CD4-positive, alpha-beta T cell treated with Interleukin-4 for 1 hour (primary cell): ENCODE measurements at places on chromosomes 12 and 14.

DNA sequence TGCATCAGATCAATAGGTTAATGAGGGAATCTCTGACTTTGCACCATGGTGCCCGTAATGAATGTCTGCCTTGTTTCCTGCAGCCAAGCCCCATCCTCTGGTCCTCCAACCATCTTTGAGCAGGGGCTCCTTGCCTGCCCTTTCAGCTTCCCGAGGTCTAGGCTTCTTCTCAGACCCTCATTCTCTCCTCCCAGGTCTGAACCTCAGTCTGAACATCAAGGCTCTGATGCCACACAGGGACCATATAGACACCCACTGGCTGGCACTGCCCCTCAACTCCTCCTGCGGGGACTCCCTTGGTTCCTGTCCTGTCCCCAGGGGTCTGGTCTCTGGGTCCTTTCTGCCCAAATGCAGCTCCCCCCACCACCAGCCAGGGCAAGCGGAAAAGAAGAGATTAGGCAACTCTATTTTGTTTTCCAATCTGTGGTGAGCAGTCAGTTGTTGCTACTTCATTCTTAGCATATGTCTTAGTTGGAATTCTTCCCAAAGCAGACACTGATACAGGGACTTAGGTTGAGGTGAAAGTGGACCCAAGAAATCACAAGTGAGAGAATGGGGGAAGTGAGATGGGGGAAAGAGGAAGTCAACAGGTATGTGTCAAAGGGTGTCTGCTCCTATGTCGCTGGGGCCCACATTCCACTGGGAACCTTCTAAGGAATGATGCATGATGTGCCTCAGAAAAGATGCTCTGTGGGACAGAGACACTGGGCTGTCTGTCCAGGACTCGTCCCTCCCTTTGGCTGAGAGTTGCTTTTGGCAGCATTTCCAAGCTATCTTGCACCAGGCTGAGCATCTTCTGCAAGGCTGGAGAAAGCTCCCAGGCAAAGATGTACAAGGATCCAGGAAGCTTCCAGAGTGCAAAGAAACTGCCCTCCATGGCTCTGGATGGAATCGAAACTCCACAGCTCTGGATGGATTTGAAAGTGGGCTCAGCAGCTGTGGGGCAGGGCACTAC, 1096.5 kb upstream of the TMEM132C start:
- DNase-seq, result no peak

- no peak for DNase-seq
Observed at GRCh38 chr12:126067626-126068329, 1002.5 kb downstream of the AACS start.

GRCh38 chr12:112342587-112342986, 39.6 kb downstream of the HECTD4 start:
- DNase-seq, result no peak

GRCh38 chr12:83136411-83136810, 449.7 kb downstream of the TMTC2 start:
- no peak for DNase-seq

DNA sequence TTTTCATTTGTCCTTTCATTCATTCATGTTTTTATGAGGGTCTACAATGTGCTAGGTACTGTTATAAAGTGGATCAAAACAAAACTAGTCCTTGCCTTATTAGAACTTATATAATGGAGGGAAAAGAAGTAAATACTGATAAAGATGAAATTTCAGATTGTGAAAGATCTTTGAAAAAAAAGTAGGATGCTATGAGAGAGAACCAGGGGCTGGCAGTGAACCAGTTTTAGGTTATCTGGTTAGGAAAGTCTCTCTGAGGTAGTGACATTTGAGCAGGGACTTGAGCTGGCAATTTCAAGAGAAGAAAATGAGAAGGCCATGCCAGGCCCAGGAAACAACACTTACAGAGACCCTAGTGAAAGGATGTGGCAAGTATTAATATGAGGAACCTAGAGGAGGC, 57.3 kb upstream of the E2F7 start:
- DNase-seq, result no peak

- DNase-seq, result no peak
Observed at GRCh38 chr14:52332269-52332668, 18.2 kb downstream of the PTGER2 start.

DNA sequence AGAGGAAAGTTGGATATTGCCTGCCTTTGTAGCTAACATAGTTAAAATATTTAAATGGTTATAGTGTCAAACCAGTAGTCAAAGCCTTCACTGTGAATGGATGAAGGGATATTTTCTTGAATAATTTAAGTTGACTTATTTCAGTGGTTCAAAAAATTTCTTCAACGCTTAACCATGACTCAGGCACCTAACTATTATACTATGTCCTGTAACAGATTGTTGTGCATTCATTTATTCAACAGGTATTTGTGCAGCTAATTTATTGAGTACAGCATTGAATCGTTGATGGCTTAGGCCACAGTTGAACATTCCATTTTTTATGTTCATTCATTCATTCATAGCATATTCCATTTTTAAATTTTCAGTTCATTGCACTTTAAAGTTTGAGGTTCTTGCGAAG, 9.2 kb downstream of the HIF1A start:
- DNase-seq, result no peak

- no peak for DNase-seq
Observed at GRCh38 chr14:23021889-23022442, 12.0 kb upstream of the C14orf93 start.

GRCh38 chr14:104589338-104590195, 10.0 kb downstream of the C14orf180 start:
- DNase-seq, result no peak

- DNase-seq, result peak; percentile 26
Observed at GRCh38 chr12:51970904-51971646, 19.6 kb downstream of the ACVR1B start.

- no peak for DNase-seq
Observed at GRCh38 chr14:77313371-77313770, 7.3 kb downstream of the POMT2 start.
